ENCODE measurements at places on chromosomes 6 and 20. TPM values are rescaled to one million over a fixed set of nuclear protein-coding genes. Genes with fewer than 3 reads are reported as not detected.

Gene ANKRD66
- total RNA-seq = not detected

Gene GABRR2
- total RNA-seq = 0.63 TPM

Gene SALL4
- not detected for total RNA-seq

Gene KIAA0408
- 25.0 TPM for total RNA-seq

Gene PFDN4
- 23.4 TPM for total RNA-seq

Gene ZNF311
- 2.6 TPM for total RNA-seq

Gene MOG
- not detected for total RNA-seq

Gene TMEM170B
- 0.98 TPM for total RNA-seq

Gene OR2B6
- not detected for total RNA-seq

Gene FKBP1C
- not detected for total RNA-seq

Gene SLC35D3
- total RNA-seq = 0.92 TPM

Gene SEMG1
- total RNA-seq = not detected

DNA sequence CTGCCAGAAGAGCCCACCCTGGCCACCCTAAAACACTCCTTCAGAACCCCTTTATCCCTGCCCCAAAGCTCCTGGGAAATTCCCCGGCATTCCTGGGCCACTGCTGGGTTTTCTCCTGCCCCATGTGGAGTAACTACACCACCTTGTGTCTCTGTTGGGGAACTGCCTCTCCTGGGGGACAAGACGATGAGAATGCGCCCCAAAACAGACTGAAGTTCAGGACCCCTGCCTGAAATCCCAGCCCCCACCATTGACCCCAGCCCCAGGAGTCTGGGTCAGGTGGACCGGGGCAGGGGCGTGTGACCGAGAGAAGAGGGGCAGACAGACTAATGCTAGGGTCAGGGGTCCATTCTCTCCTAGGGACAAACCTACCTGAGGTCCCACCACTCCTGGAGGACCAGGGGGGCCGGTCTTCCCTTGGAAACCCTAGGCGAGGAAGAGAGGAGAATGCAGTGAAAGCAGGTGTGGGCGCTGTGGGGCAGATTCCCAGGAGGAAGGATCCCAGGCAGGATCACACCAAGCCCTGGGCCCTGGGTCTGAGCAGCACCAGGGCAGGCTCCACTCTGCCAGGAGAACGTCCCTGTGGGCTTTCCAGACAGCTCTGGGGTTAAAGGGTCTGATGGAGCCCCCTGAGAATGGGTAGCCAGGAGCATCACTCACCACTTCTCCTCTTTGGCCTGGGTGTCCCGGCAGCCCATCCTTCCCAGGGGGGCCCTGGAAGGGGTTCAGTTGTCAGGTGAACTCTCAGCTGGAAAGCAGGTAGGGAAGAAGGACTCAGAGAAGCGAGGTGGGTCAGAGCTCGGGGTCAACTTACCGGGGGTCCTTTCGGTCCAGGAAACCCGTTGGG, 19.4 kb downstream of the COL11A2 start:
- DNase-seq = peak; percentile 40

DNA sequence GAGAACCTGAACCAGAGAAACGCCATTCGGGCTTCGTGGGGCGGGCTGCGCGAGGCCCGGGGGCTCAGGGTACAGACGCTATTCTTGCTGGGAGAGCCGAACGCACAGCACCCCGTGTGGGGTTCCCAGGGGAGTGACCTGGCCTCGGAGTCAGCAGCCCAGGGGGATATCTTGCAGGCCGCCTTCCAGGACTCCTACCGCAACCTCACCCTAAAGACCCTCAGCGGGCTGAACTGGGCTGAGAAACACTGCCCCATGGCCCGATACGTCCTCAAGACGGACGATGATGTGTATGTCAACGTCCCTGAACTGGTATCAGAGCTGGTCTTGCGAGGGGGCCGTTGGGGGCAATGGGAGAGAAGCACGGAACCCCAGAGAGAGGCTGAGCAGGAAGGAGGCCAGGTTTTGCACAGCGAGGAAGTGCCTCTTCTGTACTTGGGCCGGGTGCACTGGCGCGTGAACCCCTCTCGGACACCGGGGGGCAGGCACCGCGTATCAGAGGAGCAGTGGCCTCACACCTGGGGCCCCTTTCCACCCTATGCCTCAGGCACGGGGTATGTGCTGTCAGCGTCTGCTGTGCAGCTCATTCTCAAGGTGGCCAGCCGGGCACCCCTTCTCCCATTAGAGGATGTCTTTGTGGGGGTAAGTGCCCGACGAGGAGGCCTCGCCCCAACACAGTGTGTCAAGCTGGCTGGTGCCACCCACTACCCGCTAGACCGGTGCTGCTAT, 904 bp downstream of the B3GALT4 start:
- peak; percentile 56 for DNase-seq

GRCh38 chr6:163249651-163250101, 164.8 kb upstream of the QKI start:
- no peak for DNase-seq

GRCh38 chr6:12383448-12383847, 93.3 kb downstream of the EDN1 start:
- DNase-seq = no peak

DNA sequence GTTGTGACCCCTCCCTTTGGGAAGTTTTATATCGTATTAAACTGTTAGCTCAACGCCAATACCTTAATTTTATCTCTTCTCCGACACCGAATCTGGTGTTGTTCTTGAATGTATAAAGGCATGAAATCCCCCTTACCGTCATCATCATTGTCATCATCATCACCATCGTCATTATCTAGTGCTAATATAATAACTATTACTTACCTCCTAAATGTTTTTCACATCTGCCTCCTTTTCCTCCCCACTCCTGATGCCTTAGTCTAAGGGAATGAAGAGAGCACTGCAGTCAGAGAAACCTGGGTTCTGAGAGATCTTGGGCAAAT, 677 bp upstream of the ZBTB24 start:
- no peak for DNase-seq

GRCh38 chr6:16327777-16328325, 89.5 kb downstream of the GMPR start:
- no peak for DNase-seq

DNA sequence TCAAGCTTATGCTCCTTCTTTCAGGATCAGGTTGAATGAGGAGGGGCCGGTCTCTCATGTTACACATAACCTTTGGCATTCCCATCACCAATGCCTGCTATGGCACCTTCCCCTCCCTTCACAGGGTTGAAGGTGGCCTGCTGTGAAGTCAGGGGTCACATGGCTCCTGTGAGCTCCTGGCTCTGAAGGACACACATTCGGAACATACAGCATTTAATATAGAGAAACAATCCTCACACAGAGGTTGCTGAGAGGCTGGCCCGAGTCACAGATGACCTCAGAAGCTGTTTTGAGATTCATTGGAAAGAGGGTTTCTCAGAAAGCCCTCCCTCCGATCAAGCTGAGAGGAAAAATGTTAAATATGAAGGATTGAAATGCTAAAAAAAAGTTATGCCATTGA, 82.1 kb downstream of the PSMG4 start:
- no peak for DNase-seq

- no peak for DNase-seq
Observed at GRCh38 chr6:159682295-159682694, 10.7 kb downstream of the SOD2 start.

- DNase-seq = no peak
Observed at GRCh38 chr20:54535746-54536145, 60.4 kb downstream of the DOK5 start.

DNA sequence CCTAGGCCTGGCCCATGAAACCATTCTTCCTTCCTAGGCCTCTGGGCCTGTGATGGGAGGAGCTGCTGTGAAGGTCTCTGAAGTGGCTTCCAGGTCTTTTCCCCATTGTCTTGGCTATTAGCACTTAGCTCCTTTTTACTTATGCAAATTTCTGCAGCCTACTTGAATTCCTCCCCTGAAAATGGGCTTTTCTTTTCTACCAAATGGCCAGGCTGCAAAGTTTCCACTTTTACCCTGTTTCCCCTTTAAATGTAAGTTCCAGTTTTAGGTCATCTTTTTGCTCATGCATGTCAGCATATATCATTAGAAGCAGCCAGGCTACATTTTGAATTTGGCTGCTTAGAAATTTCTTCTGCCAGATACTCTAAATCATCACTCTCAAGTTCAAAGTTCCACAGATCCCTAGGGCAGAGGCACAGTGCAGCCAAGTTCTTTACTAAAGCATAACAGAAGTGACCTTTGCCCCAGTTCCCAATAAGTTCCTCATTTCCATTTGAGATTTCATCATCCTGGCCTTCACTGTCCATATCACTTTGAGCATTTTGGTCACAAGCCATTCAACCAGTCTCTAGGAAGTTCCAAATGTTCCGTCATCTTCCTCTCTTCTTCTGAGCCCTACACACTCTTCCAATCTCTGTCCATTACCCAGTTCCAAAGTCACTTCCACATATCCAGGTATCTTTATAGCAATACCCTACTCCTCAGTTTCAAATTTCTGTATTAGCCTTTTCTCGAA, 71.9 kb downstream of the TBC1D7 start:
- no peak for DNase-seq

DNA sequence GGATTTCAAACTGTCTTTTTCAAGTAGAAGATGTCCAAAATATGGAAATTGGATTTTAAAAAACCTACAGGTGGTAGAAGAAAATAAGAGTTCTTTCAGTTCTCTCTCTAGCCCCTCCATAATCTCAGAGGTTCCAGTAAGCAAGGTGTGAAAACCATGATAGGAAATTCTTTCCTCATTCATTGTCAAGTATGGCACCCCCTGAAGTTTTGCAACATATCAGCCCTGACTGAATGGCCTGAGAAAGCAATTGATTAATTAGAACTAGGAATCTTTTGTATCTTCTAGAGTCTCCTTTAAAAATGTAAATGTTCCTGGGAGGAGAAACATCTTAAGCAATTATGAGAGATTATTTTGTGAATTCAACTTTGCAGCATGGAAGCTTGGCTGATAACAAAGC, 198.7 kb upstream of the STXBP5 start:
- no peak for DNase-seq

DNA sequence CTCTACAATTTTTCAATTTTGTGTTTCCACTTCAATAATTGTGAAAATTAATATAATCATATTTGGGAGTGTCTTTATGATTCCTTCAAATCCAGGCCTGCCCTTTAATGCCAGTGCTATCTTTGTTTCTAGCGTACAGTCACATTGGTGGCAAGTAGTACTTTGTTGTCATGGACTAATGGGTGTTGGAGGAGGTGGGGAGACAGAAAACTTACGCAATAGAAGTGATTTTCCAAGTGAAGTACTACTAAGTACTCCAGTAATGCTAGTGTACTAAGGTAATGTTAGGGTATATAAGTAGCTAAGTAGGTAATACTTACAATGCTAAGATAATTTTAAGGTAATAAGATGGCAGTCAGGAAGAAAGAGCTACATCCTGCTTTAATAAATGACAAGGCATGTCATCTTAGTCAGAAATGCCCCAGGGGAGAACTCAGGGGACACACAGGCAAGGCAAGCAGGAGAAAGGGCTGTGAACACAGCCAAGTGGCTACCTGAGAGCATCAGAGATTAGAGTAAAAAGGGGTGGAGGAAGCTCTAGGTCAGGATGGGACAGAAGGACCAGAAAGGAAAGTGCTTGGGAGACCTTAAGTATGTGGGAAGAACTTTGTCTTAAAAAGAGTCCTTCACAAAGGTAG, 217.2 kb upstream of the PRDM1 start:
- DNase-seq = no peak

- DNase-seq = no peak
Observed at GRCh38 chr6:2482773-2483172, 237.4 kb upstream of the GMDS start.

DNA sequence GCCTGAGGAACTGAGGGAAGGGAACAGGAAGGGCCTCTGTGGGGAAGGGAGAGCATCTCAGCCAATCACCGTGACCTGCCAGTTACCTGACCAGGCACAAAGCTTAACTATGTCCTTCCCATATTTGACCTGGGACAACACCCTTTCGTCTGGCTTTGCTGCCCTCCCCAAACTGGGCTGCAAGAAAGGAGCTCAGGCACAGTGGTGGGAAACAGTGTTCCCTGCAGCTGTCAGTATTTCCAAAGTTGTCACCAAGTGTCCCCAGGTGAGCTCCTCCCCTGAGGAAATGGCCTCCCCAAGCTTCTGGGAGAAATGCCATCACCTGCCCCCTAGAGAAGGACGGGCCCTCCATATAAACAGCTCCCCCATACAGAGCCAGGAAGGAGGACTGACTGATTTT, 17.9 kb downstream of the NCR2 start:
- DNase-seq = no peak

DNA sequence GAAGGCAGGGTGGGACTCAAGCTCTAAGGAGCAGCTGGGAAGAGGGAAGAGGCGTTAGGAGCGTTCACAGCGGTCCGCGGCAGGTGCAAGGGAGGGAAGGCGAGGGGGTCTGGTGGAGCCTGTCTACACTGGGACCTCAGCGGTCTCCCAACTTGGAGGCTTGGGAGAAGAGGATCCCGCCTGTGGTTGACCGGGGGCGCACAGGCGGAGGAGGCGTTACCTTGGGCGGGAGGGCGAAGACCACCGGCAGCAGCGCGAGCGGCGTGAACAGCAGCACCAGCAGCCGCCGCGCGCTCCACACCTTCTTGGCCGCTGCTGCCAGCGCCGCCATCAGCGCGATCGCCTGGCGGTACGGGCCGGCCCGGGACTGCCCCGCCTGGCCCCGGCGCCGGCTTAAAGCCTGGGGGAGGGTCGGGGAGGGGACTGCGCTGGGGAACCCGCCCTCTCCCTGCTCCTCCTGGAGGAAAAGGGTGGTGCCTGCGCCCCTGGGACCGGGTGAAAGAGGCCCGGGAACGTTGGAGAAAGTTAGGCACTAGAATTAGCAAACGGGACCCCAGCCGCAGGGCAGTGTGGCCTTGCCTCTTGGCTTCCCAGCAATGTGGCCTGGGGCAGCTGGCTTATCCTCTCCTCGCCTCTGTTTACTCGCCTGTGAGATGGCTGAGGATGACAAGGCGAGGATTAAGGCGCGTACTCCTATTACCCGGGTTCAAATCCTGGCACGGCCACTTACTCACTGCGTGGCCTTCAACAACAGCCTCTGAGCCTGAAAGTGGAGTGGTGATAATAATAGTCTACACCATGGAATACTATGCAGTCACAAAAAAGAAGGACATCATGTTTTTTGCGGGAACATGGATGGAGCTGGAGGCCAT, at the start of gene SLC13A3:
Gene SLC13A3, minus strand, starts transcription at position 369 of the 872 bp plus-strand sequence. Its CDS starts 38 bp downstream, at position 331.
- no peak for DNase-seq

- DNase-seq = no peak
Observed at GRCh38 chr6:122704066-122704465, 75.5 kb upstream of the FABP7 start.

DNA sequence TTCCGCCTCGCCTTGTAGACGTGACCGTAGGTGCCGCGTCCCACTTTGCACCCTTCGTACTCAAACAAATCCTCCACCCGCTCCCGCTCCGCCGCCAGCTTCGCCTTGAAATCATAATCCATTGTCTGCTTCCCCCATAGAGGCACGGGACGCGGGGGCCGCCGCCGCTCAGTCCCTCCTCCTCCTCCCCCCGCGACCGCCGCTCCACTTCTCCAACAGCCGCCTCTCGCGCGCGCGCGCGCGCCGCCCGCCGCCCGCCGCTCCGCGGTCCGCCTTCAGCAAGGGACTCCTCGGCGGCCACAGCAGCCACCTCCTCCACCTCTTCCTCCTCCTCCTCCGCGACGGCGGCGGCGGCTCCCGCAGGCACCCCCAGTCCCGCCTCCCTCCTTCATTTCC, 256 bp downstream of the CDK19 start:
- no peak for DNase-seq

- no peak for DNase-seq
Observed at GRCh38 chr20:20938599-20938998, 167.6 kb downstream of the LINC00237 start.
